Breast epithelium (tissue), 4 donors: ENCODE measurements at places on chromosomes 2 and 18. TPM values are rescaled to one million over a fixed set of nuclear protein-coding genes. Genes with fewer than 3 reads are reported as not detected.

QPCT gene
- 3.7 TPM for total RNA-seq

PRKAG3 gene
- not detected for total RNA-seq

RFTN2 gene
- 21.1 TPM for total RNA-seq

HOXD13 gene
- total RNA-seq = not detected

UGT1A4 gene
- total RNA-seq = not detected

PKP4 gene
- total RNA-seq = 62.1 TPM

CUL3 gene
- 71.2 TPM for total RNA-seq

RAX gene
- total RNA-seq = not detected

CRYGD gene
- total RNA-seq = not detected

IL1B gene
- 8.0 TPM for total RNA-seq

LAMA1 gene
- 10.2 TPM for total RNA-seq

DNA sequence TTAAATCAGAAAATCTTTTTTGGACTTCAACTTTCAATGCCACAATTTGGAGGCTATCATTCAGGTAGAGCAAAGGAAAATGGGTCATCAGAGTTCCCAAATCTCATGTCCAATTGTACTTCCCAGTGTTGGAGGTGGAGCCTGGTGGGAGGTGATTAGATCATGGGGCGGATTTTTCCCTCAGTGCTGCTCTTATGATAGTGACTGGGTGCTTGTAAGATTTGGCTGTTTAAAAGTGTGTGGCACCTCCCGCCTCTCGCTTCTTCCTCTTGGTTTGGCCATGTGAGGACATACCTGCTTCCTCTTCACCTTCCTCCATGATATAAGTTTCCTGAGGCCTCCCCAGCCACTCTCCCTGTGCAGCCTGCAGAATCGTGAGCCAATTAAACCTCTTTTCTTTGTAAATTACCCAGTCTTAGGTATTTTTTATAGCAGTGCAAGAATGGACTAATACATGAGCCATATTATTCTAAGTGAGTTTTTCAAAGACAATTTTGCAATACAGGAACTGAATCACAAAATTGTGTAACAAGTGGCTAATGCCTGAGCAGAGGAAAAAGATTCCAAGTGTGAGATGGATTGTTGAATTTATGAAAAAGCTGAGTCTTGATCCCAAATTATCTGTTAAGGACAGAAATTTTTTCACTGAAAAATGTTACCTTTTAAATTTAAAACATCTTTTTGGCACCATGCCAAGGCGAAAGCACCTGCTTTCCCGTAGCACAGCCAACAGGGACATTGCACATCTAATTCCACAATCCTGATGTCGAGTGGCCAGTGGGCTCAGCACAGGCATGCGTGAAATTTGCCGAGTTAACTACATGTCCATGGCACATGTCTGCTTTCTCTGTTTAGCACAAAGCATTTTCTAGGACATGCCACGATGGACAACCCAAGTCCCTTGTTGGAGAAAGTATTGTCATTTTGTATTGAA is 150.9 kb downstream of the COL6A3 start:
- DNase-seq = no peak

DNA sequence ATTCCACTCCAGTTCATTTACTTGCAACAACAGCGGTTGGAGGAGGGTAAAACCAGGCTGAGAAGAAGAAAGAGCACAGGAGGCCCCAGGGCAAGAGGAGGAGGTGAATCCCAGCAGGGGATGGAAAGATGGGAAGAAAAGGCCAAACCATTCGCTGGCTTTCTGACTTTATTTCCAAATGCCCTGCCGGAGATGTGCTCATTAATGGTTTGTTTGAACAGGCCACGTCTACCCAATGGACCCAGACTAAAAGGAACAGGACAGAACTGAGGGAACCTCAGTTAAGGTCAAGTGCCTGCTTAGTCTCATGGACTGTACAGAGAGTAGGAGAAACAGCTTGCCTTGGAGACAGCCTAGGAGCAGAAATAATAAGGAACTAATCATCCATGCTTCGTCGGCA is 121.6 kb upstream of the NDUFV2 start:
- DNase-seq = no peak

GRCh38 chr2:234335661-234336228 is 161.1 kb downstream of the ARL4C start:
- no peak for DNase-seq

- no peak for DNase-seq
Observed at GRCh38 chr2:231461516-231461971, 2.7 kb downstream of the NCL start.

DNA sequence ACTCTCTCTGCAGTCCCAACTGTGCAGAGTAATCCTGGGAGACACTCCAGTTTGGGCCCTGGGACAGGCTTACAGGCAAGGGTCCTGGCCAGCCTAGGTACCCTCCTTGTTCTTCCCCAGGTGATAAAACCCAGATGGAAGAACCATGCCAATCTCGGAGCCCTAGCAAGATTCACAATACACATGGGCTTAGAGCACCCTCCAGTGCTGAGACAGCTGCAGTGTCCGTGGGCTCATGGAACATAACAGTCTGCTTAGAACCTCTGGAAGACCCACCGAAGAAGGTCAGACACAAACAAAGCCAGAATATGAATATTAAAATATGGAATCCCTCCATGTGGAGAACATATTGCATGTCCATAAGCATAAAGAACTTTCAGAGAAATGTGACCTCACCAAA is 568.1 kb downstream of the KCNJ3 start:
- DNase-seq = no peak

DNA sequence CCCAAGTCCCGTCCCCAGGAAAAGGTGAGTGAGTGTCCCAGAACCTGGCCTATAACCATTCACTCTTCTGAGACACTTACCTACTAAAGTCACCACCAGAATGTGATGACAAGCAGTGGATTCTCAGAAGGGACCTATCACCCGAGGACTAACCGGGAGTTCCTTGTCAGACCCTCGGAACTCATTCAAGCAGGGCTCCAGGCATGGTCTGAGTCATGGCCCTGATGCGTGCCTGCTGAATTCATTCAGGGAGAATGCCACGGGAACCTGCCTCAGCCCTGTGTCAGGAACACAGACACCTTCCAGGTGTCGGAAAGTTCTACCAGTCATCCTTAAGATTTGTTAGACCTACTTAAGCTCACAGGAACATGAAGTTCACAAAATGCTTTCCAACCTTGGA is 29.8 kb downstream of the ALPK2 start:
- no peak for DNase-seq

GRCh38 chr2:26503231-26503880 is 25.4 kb upstream of the OTOF start:
- peak; percentile 76 for DNase-seq

DNA sequence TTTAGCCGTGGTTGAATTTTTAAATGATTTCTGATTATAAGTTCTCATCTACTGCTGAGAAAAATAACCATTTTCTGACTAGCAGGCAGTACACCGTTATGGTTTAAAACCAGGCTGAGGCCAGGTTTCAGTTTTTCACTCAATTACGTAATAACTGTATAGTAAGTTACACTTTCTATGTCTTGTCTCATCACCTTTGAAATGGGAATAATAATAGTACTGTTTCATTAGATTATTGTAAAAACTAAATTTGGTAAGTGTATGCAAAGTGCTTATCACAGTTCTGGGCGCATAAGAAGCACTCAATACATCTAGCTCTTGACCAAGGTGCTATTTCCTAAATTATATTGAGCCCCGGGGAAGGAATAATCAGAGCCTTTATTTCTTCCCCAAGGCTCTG is 76.8 kb downstream of the LIMS1 start:
- DNase-seq = no peak

DNA sequence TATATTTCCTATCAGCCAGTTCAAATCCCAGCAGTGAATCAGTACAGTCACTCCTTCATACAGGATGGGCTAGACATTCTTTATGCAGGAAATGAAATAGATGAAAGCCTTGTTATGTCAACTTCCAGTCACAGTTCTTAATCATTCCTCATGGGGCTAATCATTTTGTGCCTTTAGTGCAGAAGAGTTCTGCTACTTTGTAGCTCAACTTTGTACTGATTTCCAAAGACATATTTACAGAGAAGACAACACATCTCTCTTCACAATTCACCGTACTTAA is 593.9 kb upstream of the NETO1 start:
- no peak for DNase-seq

DNA sequence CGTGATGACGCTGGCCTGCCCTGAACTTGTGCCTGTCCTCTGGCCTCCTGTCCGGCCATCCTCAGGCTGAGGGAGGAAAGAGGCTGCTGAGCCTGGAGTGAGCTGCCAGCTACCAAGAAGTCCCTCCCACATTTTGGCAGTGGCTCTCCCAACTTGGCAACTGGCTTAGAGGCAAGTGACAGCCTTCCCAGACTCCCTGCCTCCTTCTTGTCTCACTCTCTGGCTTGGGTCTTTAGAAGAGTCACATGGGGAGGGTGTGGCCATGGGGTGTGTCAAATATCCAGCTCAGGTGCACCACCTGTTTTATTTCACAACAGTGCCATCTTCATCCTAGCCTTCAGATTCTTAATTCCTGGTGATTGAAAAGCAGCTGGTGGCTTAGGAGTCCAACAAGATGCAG is 222.9 kb downstream of the PRKCE start:
- no peak for DNase-seq

DNA sequence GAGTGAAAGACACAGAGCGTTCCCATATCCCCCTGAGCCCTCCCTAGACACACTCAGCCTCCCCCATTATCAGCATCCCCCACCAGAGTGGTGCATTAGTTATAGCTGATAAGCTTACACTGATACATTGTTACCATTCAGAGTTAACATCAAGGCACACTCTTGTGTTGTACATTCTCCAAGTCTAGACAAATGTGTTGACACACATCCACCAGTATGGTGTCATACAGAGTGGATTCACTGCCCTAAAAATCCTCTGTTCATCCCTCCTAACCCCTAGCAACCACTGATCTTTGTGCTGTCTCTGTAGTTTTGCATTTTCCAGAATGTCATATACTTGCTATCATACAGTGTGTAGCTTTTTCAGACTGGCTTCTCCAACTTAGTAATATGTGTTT is 78.0 kb upstream of the RPL31 start:
- DNase-seq = no peak

- DNase-seq = no peak
Observed at GRCh38 chr18:5529471-5529870, 14.3 kb downstream of the EPB41L3 start.

DNA sequence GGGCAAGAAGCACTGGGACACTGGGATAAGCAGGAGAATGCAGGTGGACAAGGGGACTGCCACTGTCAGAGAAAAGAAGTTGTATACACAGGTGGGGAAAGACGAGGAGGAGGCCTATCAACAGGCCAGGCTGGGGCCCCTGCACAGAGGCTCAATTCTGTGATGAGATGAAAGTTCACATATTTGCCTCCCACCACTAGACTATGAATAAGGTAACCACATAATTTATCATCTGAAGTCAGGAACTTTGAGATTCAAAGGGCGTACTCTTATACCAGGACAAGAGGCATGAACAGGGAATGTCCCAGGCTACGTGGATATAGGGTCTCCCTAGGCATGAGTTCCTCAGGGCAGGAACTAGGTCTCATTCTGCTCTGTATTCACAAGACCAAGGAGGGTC is 34.2 kb downstream of the RNU4ATAC start:
- no peak for DNase-seq

GRCh38 chr18:57953883-57954282 is 90.1 kb upstream of the NEDD4L start:
- no peak for DNase-seq
